ENCODE measurements at places on chromosomes 1 and 21. TPM values are rescaled to one million over a fixed set of nuclear protein-coding genes. Genes with fewer than 3 reads are reported as not detected.

The YY1AP1 gene
- 44.5 TPM for total RNA-seq

The SGIP1 gene
- total RNA-seq = 2.6 TPM

DNA sequence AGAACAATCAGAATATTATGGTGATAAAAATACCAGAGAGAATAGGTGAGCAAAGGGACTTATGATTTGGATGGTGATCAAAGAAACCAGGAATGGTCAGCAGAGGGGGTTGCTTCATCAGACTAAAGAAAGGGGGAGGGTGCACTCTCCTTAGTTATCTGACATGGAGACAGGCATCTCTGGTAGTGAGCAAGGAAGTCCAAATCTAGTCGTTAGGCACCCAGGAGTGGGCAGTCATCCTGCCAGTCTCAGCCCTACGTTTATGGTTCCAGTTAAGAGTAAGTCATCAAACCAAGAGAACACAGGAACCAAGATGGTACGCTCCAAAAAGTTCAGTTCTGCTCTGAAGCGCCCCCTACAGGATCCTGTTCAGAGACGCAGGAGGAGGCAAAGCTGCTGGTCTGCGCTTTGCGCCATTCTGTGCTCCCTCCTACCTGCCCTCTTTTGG lies 28.6 kb downstream of the EBNA1BP2 start:
- H3K4me3 ChIP-seq = no peak overlapping the region
- peaks cover 32% of the 10 kb centered on the region for H3K27me3 ChIP-seq
- peaks cover 2% of the 10 kb centered on the region for H3K4me1 ChIP-seq
- H3K36me3 ChIP-seq = no peaks in the 10 kb centered on the region

DNA sequence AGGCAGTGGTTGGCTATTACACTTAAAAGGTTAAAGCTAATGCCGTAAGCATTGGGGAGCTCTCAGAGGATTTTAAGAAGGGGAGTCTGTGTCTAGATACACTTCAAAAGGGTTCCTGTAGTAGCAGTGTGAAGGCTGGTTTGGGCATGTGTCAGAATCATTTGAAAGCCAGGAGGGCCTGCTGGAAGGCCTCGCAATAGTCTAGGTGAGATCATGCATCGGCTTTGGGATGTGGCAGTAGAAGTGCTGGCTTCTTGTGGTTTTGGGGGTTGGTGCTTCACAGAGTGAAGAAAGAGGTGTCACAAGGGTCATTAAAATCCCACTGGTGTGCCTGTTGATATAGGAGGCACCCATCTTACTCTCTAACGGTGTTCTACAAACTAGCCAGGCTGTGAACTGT lies 85.7 kb downstream of the ST6GALNAC3 start:
- H3K27me3 ChIP-seq = no peaks in the 10 kb centered on the region
- no peak for DNase-seq
- no peak overlapping the region for H3K4me3 ChIP-seq
- H3K27ac ChIP-seq = no peak overlapping the region
- peaks cover 3% of the 10 kb centered on the region for H3K36me3 ChIP-seq

All from type B pancreatic cell (in vitro differentiated cells).